Fibroblast of skin of right biceps (primary cell): ENCODE measurements at places on chromosomes 12 and 14.

- peak; percentile 86 for DNase-seq
Observed at GRCh38 chr12:15829949-15830348, 40.8 kb upstream of the EPS8 start.

DNA sequence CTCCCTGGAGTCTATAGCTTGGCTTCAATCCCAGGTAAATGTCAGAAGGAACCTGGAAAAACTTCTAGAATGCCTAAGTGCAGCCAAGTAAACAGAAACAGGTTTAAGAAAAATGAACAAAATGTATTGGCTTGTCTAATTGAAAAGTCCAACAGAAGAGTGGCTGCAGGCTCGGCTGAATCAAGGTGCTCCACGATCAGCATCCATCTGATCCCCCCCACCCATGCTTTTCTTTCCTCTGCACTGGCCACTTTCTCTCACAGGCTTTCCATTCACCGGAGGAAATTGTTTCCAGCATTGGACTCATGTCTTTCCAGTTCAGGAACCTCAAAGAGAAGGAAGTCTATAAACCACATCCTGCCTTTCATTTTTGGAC is 42.0 kb upstream of the C14orf180 start:
- no peak for DNase-seq

DNA sequence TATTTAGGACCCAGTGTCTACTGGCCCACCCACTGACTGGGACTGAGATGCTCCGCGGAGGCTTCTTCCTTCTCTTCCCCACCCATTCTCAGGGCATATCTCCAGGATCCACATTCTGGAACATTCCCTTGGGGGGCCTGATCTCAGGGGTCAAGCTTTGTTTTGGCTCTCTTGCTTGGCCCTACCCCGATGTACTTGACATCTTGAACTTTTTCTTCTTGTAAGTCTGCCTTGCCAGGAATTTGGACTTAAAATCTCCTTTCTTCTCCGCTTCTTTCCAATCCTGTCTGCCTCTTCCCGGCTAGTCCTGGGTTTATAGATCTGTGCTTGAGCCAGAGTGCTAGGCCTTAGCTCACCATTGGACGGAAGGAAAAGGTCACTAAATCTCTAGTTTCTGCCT is 22.1 kb downstream of the DACT1 start:
- DNase-seq, result no peak

DNA sequence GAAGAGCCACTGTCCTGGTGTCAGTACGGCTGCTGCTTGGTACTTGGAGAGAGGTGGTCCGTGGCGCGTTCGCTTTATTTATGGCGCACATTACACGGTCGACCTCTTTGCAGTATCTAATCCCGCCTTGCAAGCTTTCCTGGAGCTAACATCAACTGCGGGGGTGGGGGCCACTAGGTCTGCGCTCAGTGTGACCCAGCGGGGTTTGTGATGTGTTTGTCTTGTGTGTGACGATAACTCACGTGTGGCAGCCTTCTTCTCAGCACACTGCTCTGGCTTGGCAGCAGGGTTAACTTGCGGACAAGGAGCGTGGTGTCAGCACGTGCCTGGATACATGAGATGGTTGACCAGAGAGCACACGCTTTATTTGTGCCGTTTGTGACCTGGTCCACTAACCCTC is 122.2 kb upstream of the RTL1 start:
- DNase-seq, result no peak

DNA sequence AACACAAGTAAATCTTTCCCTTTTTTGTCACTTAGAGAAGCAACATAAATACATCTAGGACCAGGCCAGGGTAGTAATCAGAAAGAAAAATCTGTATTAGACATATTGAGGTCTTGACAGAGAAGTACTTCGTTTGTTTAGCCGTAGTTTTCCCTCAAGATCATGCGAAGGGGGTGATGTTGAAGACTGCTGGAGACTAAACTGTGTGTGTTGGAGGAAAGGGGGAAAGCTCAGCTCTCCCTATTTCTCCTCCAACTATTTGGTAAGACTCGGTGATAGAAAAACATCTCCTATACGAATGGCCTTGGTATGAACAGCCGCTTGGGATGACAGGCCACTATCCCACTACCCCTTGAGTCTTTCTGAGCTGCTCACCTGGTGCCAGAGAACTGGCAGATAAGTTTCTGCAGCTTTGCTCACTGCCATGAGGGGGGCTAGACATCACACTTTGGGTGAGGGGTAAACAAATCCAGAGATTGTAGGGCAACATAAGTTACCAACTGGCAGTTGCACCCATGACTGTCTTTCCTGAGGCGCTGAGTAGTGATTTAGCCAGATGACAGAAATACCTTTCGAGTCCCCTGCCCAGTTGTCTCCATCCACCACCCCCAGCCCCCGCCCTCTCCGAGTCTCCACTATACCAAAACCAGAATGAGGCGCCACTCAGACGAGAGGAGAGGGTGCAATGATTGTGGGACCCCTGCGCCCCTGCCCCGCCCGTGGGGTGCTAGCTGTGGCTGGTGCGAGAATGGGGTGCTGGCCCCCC is 685 bp downstream of the VAMP1 start:
- DNase-seq, result no peak

GRCh38 chr12:122100568-122100967 is 22.0 kb downstream of the MLXIP start:
- no peak for DNase-seq

GRCh38 chr12:68368327-68368726 is 36.2 kb upstream of the MDM1 start:
- peak; percentile 22 for DNase-seq

DNA sequence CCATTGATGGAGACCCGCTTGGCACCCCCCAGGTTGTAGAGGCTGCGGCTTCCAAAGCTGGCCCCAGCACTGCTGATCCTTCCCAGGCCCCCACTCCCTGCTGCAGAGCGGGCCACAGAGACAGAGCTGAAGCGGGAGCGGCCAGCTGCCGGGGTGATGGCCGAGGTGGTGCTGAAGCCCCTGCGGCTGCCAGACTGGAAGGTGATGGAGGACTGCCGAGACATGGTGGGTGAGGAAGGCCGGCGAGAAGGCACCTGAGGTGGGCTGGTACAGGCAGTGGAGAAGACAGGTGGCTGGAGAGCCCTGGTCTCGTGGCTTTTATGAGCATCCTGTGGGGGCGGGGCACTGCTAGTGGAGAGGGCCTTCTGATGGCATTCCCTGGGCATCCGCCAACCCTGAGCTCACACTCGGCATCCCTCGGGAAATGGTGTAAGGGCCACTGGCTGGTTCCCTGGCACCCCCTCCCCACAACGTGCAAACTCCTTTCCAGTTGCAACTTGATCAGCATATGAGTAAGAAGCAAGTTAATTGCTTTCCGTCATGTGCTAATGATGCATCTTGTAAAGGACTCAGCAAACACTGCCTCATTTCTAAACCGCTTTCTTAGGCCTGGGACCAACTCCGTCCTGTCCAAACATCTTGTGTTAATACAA is at the start of gene KRT75:
Gene KRT75, minus strand, starts transcription at position 291 of the 653 bp plus-strand sequence. Its CDS starts 67 bp downstream, at position 224.
- peak; percentile 49 for DNase-seq

DNA sequence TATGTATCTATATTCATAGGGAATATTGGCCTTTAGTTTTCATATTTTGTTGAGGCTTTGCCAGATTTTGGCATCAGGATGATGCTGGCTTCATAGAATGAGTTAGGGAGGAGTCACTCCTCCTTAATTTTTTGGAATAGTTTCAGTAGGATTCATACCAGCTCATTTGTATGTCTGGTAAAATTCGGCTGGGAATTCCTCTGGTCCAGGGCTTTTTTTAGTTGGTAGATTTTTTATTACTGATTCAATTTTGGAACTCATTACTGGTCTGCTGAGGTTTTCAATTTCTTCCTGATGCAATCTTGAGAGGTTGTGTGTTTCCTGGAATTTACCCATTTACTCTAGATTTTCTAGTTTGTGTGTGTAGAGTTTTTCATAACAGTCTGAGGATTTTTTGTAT is 175.2 kb downstream of the EPS8 start:
- DNase-seq, result peak; percentile 88

DNA sequence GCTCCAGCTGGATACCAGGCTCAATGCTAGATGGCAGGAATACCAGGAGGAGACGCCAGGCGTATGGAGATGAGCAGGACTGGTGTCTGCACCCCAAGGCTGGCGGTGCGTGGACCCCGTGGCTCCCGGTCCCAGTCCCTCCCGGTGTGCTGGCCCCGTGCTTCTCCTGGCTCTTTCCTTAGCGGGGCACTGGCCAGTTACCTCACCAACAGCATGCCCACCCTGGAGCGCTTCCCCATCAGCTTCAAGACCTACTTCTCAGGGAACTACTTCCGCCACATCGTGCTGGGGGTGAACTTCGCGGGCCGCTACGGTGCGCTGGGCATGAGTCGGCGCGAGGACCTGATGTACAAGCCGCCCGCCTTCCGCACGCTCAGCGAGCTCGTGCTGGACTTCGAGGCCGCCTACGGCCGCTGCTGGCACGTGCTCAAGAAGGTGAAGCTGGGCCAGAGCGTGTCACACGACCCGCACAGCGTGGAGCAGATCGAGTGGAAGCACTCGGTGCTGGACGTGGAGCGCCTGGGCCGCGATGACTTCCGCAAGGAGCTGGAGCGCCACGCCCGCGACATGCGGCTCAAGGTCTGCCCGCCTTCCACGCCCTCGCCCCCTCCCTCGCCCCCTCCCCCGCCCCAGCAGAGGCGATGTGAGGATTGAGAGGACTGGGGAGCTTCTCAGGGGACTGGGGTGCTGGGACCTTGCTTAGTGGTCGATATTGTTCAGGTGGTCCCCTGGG is 14.6 kb downstream of the VASH1 start:
- no peak for DNase-seq

- peak; percentile 67 for DNase-seq
Observed at GRCh38 chr12:123916729-123917128, 55.9 kb downstream of the CCDC92 start.

GRCh38 chr14:54728700-54729527 is 162.0 kb downstream of the SAMD4A start:
- peak; percentile 49 for DNase-seq

- no peak for DNase-seq
Observed at GRCh38 chr14:34218881-34219280, 243.2 kb downstream of the SPTSSA start.

DNA sequence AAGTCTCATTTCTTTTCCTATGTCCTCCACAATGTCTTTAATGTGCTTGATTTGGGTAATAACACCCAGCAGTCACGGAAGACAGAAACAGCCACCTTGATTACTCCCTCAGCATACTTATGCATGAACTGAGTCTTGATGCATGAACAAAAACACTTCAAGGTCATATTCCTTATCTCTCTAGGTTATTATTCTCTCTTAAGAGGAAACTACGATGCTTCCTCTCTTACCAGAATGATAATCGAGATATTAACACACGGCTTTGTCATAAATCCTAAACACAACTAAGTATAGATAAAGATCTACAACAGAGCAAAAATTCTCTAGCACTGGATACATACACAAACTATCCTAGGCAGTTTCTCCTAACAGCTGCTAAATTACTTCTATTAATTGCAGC is 583.5 kb upstream of the ATP2B1 start:
- no peak for DNase-seq

GRCh38 chr14:105471297-105471821 is 3.3 kb upstream of the CRIP2 start:
- DNase-seq, result no peak

GRCh38 chr12:7012024-7012607 is 6.2 kb downstream of the LPCAT3 start:
- no peak for DNase-seq

DNA sequence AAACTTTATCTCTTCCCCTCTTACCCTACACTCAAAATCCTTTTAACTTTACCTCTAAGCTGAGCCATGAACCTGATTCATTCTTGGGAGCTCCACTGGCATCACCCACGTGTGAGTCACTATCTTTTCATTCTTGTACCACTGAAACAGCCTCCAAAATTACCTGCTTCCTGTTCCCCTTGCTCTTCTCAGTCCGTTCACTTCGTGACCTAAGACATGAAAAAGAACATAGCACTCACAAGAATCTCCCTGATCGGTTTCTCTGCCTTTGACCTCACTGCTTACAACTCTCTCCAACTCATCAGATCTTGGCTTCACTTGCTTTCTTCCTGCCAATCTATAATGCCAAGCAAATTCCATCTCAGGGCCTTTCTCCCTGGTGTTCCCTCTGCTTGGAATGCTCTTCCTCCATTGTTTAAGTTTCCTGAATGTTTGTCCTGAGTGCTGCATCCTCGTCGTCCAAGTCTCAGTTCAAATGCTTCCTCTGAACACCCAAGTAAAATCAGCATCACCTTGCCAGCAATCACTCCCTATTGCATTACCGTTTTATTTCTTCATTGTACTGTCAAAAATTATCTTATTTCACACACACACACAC is 9.2 kb downstream of the GLIPR1 start:
- peak; percentile 58 for DNase-seq

GRCh38 chr12:96425321-96425720 is 25.1 kb upstream of the CDK17 start:
- peak; percentile 98 for DNase-seq

DNA sequence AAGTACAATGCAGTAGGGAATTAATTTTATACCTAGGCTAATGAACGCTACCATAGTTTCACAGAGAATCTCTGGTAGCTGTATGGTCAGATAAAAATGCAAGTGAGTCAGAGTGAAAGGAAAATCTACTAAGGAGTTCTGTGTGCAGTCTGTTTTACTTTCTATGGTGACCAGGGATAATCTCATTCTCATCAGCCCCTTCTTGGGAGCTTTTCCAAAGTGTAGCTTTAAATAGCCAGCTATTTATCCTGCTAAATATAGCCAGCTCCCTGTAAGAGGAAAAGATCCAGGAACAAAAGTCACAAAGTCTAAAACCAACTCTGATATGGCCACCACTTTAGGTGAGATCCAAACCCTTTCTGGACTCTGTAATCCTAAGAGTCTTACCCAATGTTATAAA is 75.5 kb downstream of the TMEM116 start:
- peak; percentile 38 for DNase-seq

DNA sequence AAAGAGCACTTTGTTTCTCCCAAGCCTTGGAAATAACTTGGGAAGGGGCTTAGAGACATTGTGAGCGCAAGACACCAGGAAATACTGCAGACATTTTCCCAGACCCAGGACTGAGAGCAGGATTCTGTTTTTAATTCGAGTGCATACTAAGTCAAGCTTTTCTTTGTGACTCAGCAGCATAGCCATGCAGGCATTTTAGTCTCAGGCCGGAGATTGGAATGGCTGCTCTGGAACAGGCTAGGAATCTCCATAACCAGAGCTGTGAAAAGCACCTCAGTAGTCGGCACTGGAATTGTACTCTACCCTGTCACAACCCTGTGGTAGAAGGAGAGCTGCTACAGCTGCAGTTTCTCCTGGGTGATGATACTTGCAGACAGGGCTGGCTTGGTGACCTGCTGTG is 28.9 kb upstream of the GARIN6 start:
- DNase-seq, result peak; percentile 41

GRCh38 chr12:12822886-12823285 is 9.7 kb downstream of the DDX47 start:
- DNase-seq, result peak; percentile 38

GRCh38 chr12:76255692-76256091 is 92.5 kb downstream of the BBS10 start:
- no peak for DNase-seq

GRCh38 chr12:83997423-83997822 is 915.2 kb downstream of the SLC6A15 start:
- no peak for DNase-seq

DNA sequence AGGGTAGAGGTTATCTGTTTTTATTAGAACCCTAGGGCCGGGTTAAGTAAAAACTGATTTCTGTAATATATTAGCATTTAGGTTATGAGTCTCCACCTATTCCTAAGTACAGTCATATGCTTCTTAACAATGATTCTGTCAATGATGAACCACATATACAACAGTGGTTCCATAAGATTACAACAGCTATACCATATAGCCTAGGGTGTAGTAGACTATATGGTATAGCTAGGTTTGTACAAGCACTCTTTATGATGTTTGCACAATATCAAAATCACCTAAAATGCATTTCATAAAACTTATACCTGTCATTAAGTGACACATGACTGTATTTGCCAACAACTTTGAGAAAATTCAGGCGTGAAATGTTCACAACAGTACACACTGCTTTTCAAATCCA is 110.6 kb downstream of the RPL10L start:
- no peak for DNase-seq
